Sigmoid colon (tissue), 7 donors: ENCODE measurements at places on chromosomes 4 and X. TPM values are rescaled to one million over a fixed set of nuclear protein-coding genes. Genes with fewer than 3 reads are reported as not detected.
A peak's percentile ranks its signal among the peaks of the same experiment; 100 is the strongest.

GRCh38 chr4:972651-973424 lies 531 bp downstream of the DGKQ start:
- peak overlapping the region; percentile 80 for H3K4me3 ChIP-seq
- no peak for DNase-seq
- H3K27me3 ChIP-seq, result no peaks in the 10 kb centered on the region
- H3K36me3 ChIP-seq, result no peaks in the 10 kb centered on the region

GRCh38 chr4:114311787-114312186 lies 286.8 kb upstream of the UGT8 start:
- H3K4me1 ChIP-seq, result no peaks in the 10 kb centered on the region
- no peak for DNase-seq
- H3K27ac ChIP-seq, result no peak overlapping the region
- H3K36me3 ChIP-seq, result no peaks in the 10 kb centered on the region
- H3K27me3 ChIP-seq, result no peaks in the 10 kb centered on the region
- no peak overlapping the region for H3K4me3 ChIP-seq

DNA sequence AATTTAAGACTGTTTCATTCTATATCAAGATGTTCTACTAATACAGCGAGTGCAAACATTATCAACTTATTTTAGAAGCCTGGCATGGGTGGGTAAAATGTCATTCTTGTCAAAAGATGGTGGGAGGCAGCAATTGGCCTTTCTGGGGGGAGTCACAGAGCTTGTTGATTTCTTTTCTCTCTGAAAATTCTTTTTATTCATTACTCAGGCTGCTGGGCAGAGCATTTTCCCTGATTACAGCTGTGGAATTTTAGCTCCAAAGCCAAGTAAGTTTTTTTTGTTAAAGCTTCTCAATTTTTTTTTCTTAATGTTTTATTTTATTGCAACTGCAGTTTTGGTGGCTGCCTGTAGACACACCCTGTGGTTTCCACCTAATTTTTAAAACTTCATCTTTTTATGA lies 50.4 kb downstream of the GPC4 start:
- no peak overlapping the region for H3K4me3 ChIP-seq
- no peaks in the 10 kb centered on the region for H3K27me3 ChIP-seq
- no peaks in the 10 kb centered on the region for H3K36me3 ChIP-seq
- peaks cover 15% of the 10 kb centered on the region for H3K4me1 ChIP-seq

DNA sequence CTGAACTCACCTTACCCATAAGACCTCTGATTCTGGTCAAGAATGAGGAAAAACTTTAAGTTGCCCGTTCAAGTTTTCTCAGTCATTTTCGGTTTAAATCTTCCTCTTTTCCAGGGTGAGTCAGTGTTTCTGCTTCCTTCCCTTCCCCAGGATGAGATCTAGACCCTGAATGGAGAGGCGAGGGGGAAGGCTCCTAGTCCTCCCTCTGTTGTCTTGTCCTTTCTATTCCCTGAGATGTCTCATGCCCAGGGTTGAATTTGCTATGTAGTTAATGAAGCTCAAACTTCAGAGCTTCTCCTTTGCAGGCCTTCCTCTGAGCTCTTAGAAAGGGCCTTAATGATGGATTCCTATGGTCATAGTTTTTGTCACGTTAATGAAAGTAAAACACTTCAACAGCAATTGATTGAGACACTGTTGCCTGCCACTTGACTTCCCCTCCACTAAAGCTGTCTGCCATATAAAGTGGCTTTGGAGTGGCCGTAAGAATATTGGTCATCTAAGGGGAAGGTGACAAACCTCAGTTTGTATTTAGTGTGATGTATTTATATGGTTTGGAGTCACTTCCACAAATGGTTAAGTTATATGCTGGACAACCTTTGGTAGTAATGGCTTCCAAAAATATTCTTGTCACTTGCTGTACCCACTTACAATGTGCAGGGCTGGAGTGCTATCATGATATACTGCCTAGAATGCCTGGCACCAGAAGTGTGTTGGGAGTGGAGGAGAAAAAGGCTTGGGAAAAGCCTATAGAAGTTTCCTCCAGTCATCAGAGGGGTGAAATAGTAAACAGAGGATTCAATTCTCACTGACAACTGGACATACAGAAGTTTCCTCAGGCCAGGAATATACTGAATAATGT lies 24.3 kb upstream of the GPRIN3 start:
- no peak overlapping the region for H3K4me3 ChIP-seq
- no peaks in the 10 kb centered on the region for H3K4me1 ChIP-seq
- no peak overlapping the region for H3K27ac ChIP-seq
- H3K27me3 ChIP-seq, result no peaks in the 10 kb centered on the region
- no peak for DNase-seq
- H3K36me3 ChIP-seq, result no peaks in the 10 kb centered on the region

GRCh38 chr4:94451695-94452475 lies at the start of gene PDLIM5:
TSS of gene PDLIM5 (plus strand) at chr4:94451942. CDS start at chr4:94455289, 3,347 bp downstream.
- H3K27me3 ChIP-seq, result no peaks in the 10 kb centered on the region
- no peaks in the 10 kb centered on the region for H3K36me3 ChIP-seq
- peak; percentile 94 for DNase-seq
- peak within 1 kb of the TSS; percentile 97 for H3K27ac ChIP-seq
- H3K4me1 ChIP-seq, result no peaks in the 10 kb centered on the region
- peak within 1 kb of the TSS; percentile 98 for H3K4me3 ChIP-seq

Gene RTL3
- under 0.01 TPM for polyA plus RNA-seq
